ENCODE measurements at places on chromosomes 7 and 10.

- no peak for DNase-seq
These were observed 20.2 kb upstream of the TMEM178B start for GRCh38 chr7:141053626-141054025.

GRCh38 chr7:29915481-29916215 lies 74.0 kb downstream of the SCRN1 start:
- DNase-seq, result no peak

DNA sequence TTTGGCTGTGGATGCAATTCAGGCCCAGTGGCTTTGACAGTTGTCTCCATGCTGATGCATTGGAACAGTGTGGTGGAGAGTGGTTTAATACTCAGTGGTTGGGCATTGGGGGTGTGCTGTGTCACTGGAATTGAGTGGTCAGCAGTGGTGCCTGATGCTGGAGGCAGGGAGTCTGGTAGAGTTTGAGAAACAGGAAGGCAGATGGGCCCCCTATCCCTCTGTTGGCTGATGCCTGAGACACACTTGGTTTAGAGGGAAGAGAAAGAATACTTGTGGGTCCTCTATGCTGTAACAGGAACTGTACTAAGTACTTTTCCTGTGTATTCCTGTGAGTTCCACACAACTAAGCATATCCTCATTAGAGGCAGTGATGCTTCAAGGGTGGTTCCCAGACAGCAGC lies 55.4 kb downstream of the EEPD1 start:
- DNase-seq, result no peak

GRCh38 chr10:35934642-35934995 lies 292.5 kb upstream of the FZD8 start:
- no peak for DNase-seq
